ENCODE measurements at places on chromosomes 7 and 10.

DNA sequence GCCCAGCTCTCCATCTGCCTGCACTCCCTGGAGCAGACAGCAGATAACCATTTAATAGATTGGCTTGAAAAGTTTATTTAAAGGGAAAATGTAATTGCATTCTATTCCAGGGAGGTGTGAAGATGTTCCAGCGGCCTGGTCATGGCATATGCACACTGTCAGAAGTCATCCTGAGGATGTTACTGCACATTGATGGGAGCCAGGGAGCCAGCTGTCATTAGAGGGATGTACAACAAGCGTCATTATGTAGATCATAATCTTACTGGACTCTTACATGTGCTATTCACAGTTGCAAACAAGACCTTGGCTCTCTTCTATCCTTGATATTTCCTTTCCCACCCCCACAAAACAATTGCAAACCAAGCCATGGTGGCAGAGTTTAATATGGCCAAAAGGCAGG, 65.4 kb downstream of the FAM204A start:
- DNase-seq: no peak

DNA sequence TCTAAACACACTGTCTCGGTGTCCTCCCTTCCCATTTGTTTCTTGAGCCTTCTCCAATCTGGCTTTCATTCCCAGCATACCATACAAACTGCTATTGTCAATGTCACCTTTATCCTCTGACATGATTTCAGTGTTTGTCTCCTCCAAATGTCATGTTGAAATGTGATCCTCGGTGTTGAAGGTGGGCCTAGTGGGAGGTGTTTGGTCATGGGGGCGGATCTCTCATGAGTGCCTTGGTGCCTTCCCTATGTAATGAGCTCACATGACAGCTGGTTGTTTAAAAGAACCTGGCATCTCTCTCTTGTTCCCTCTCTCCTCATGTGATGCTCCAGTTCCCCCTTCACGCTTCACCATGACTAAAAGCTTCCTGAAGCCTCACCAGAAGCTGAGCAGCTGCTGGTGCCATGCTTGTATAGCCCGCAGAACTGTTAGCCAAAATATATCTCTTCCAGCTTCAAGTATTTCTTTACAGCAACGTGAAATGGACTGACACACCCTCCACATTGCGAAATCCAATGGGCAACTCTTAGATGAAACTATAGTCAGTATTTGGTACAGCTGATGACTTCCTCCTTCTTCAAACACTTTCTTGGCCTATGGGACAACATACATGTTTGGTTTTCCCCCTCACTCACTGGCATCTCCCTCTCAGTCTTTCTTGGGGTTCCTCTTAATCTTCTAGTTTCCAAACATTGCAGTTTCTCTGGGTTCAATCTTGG, 27.8 kb downstream of the RNLS start:
- no peak for DNase-seq

DNA sequence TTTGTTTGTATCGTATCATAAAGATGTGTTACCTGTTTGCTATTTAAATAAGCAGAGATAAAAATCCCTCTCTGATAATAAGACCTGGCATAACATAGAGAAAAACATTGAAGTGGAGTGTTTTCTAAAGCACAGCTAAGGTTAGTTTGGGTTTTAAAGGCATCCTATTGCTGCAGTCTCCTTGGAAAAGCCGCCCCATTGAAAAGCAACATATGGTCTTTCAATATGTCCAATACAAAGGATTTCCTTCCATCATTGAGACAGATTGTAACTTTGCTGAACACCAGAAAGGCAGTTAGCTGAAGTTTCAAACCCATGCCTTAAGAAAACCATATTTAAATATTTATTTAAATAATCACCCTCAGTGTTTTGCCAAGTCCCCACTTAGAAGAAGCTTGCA, 898.5 kb upstream of the KCND2 start:
- DNase-seq: no peak

DNA sequence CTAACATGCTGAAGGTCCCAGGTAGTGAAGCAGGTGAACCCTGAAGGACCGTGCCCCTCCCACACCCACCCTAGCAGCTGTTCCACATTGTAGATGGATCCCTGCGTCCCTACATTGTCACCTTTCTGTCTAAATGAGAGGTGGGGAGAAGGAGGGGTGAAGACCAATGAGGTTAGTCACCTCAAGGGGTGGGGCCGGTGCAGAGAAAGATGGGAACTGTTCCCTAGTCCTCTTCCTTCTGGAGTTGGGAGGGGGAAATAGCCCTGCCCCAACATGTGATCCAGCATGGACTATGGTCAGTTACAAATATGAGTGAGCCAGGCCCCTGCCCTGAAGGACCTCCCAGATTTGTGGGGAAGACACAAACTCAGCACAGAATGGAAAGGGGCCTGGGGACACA, 124.5 kb downstream of the LHPP start:
- DNase-seq: no peak

- DNase-seq: no peak
Observed at GRCh38 chr10:93333278-93333978, 148.7 kb downstream of the MYOF start.

- DNase-seq: no peak
Observed at GRCh38 chr7:65471587-65471986, 97.9 kb downstream of the ZNF92 start.

GRCh38 chr10:132543916-132544743, 6.5 kb downstream of the INPP5A start:
- DNase-seq: no peak

GRCh38 chr7:13829914-13830900, 159.3 kb downstream of the ETV1 start:
- no peak for DNase-seq

GRCh38 chr7:15326044-15326644, 235.7 kb downstream of the AGMO start:
- no peak for DNase-seq

- no peak for DNase-seq
Observed at GRCh38 chr10:100100651-100101184, 19.0 kb upstream of the CPN1 start.

GRCh38 chr10:131553121-131553520, 241.6 kb upstream of the TCERG1L start:
- no peak for DNase-seq

DNA sequence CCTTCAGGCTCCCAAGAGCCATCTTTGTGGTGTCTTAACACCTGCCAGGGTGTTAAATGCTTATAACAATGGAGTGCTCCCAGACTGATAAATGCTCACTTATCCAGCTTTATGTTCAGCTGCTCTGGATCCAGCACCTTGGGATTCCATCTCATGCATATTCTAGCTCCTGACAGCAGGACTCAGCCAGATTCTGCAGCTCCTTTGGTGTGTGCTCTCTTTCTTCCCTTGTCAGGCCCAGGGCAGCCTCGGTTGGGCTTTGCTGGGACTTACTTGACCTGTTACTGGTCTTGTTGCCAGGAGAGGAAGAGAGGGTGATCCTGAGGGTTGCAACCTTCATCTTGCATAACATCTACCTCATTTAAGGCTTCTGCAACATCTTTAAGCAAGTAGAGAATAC, 59.4 kb upstream of the CCNY start:
- DNase-seq: no peak

Data from GM18507 (cell line).